ENCODE measurements at places on chromosomes 11 and 22.

DNA sequence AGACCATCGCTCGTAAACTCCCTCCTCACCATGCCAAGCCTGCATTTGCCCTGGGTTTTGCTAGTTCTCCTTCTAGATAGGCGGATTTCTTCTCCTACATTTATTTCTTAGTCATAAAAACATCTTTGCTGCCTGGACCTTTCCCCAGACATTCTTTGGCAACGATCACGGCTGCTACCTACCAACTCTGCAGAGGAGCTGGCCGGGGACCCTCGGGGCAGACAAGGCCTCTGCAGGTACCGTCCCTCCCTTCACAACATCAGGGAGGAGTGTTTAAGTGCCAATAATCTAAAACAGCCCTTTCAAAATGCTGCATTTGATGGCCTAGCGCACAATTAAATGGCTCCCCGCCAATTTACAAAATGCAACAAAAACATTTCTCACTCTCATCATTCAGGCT lies 34.4 kb downstream of the BRD1 start:
- DNase-seq: no peak

DNA sequence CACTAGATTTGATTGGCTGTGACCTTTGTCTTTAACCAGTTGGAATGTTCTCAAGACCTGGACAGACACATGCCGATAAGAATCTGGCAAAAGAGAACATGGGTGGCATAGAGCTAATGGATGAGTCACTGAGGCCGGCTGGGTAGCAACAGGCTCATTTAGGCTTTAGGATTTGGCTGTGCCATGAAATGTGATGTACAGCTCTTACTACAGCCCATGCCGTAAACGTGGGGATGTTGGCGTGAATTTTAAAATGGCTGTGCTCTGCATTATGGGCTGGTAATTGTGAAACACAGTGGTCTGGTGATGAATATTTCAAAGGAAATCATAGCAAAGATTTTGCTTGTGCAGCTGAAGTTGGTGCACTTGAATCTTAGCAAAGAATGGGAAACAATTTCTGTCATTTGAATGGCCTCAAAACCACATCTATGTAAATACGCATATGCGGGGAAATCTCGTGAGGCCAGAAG lies 332.4 kb downstream of the TBC1D22A start:
- no peak for DNase-seq

- DNase-seq: no peak
Observed at GRCh38 chr22:46650078-46650810, 30.1 kb downstream of the GRAMD4 start.

GRCh38 chr11:60818057-60818456 lies 23.9 kb upstream of the CCDC86 start:
- no peak for DNase-seq

GRCh38 chr11:44531636-44532035 lies 33.8 kb upstream of the CD82 start:
- no peak for DNase-seq

GRCh38 chr22:26708256-26709009 lies 51.0 kb downstream of the MIAT start:
- DNase-seq: no peak

DNA sequence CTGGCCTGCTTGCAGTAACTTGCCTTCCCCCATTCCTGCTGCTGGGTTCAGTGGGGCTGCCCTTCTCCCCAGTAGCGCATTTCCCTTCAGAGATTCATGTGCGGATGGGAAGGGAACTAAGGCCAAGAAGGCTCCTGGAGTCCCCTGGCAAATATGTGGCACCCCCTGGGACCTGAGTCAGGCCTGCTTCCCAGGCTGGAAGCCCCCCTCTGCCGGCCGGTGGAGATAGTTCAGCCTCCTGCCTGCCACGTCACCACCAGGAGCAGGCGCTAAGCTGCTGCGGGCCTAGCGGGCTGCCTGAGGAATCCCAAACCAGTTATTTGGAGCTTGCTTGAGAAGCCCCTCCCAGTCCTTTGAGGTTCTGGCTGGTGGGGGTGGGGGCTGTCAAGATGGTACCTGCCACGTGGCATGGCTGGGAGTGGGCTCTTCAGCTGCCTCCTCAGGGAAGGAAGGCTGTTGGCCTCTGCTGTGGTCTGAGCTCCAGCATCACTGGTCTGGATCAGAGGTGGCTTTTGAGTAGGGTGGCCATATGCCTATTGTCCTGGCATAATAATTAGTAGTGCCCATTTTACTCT lies 2.0 kb downstream of the SERPINH1 start:
- no peak for DNase-seq

DNA sequence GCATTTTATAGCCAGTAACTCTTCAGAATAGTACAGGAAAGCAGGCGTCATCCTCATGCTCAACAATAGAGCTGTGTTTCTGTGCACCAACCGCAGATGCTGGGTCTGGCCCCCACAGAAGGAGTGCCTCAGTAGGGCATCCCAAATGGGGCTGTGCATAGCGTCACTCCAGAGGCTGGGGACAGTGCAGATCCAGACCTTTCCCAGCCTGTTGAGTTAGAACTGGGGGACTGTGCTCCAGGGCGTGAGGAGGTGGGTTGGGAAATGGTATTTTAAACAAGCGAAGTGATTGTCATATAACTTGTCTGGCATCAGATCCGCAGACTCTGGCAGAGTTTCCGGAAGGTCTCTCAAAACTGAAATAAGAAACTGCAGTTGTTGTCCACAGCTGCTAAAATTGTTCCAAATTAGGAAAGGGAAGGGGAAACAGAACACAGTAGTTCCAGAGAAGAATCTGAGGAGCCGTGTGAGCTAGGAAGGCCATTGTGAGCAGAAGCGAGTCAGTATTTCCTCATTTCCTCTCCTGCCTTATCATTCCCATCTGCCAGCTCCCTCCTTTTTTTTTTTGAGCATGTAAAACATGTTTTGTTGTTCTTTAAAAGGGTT lies 52.2 kb downstream of the JAM3 start:
- DNase-seq: no peak

- DNase-seq: no peak
Observed at GRCh38 chr22:43276321-43276720, 66.9 kb downstream of the SCUBE1 start.

- no peak for DNase-seq
Observed at GRCh38 chr11:74780248-74781005, 31.8 kb downstream of the RNF169 start.

DNA sequence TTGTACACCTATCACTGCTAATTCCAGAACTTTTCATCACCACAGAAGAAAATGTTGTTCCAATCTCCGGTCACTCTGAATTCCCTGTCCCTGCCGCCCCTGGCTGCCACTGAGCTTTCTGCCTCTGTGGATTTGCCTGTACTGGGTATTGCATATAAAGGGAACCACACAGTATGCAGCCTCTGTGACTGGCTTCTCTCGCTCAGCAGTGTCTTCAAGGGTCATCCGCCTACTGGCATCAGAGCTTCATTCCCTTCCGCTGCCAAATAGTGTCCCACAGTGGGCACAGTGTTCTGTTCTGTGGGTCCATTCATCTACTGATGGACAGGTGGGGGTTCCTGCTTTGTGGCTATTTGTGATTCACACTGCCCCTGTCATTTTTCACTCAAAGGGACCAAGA lies 5.3 kb downstream of the DHCR7 start:
- DNase-seq: no peak

GRCh38 chr11:4092026-4092425 lies 2.6 kb upstream of the RRM1 start:
- no peak for DNase-seq

DNA sequence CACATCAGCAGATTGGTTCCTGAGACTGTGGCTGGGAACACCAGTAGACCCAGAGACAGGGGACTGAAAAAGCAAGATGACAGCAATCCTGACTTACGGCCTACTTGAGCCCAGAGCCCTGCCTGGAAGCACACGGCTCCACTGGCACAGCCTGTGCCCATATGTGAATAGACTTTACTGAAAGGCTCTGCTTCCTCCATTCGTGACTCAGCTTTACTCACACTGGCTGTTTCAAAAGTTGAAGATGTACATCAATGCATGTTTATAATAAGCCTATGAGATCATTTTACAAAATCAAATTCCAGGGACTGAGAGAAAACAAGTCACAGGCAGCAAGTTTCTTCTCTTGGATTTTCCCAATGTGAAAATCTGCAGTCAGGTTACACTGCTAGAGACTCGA lies 134.6 kb upstream of the TEAD1 start:
- DNase-seq: peak; percentile 49

- no peak for DNase-seq
Observed at GRCh38 chr11:40763046-40763445, 696.4 kb downstream of the LRRC4C start.

- DNase-seq: no peak
Observed at GRCh38 chr11:10205928-10206327, 88.1 kb downstream of the SBF2 start.

DNA sequence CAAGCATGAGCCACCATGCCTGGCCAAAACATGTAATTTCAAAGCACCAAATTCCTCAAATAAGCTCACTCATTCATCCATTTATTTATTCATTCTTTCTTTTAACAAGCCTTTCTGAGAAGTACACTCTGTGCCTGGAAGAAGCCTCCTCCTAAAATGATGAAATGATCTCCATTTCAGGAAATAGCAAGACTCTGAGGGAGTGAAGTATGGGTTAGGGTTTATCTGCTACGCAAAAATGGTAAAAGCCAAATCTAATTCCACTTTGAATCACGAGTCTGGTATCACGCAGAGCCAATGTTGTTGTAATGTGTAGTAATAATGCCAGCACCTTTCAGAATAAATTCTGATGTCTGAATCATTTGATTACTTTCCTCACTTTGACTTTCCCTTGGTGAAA lies 1041.8 kb downstream of the LRRC4C start:
- DNase-seq: no peak

DNA sequence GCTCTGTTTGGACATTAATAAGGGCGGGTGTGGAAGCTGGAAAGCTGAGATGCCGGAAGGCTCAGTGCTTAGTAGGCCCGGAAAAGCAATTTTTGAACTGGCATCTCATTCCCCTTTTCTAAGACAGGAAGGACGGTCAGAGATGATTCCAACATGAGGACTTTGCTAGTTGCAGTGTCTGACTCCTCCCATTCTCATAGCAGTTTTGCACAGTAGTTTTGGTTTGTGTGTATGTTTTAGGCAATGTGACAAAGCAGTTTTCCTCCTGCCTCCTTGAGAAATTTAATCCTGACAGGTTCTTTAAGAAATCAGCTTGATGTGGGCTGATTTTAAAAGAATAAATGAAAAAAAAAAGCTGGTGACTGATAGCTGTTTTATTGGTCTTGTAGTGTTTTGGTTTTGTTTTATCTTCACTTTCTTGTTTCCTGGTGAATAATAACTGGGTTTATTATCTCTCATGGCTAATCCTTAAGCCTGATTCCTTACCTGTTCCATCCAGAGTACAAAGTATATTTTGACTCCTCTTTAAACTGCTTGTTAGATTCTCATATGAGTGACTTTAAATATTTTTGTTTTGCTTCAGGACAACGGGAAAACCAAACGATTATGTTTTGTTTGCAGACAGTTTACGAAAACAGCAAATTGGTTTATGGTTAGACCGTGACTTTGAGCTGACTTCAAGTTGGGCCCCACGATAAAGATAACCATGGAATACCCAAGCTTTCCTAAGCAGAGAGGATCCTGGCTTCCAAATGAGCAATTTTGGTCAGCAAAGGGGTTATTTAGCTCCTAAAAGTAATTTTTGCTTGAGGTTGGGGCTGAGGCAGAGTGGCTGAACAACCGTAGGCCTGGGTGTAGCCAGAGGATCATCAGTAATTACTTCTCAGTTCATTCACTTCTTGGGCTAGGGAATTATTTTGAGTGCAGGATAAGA lies 3.4 kb downstream of the PTPRJ start:
- no peak for DNase-seq

DNA sequence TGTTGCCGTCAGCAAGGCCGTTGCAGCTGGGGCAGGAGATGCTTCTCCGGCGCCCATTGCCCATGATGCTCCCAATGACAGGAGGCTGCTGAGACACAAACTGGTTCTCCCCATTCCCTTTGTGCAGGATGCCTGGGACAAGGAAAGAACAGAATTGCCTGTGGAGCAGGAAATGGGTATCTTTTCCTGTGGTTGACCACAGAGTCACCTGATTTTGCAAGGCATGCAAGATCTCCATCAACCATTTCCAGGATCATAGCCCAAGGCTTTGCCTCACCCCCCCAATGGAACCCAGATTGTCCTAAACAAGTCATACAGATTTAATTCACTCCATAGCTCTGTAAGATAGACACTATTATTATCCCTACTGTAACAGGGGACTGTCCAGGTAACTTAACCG lies 148.1 kb upstream of the NARS2 start:
- DNase-seq: no peak

DNA sequence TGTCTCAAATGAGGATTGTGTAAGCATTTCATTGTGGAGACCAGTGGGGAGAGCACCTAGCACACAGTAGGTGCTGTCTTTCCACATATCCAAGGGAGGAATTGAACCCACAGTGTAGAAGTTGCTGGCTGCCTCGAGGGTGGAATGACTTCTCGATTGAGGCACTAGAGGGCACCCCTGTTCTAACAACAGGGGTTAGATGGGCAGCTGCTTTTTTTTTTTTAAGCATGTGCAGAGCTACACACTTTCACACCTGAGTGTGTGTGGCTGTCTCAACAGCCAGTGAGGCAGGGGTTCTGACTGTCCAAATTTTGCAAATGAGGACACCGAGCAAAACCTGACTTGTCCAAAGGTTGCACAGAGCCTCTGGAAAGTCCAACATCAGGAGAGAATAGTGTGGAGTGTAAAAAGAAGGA lies 118.2 kb upstream of the CRYBB3 start:
- peak; percentile 13 for DNase-seq

GRCh38 chr11:64324692-64325469 lies 7.0 kb downstream of the PRDX5 start:
- DNase-seq: no peak

GRCh38 chr11:20201231-20201630 lies 41.0 kb upstream of the DBX1 start:
- DNase-seq: no peak

GRCh38 chr22:31229402-31230079 lies 17.4 kb downstream of the LIMK2 start:
- no peak for DNase-seq

DNA sequence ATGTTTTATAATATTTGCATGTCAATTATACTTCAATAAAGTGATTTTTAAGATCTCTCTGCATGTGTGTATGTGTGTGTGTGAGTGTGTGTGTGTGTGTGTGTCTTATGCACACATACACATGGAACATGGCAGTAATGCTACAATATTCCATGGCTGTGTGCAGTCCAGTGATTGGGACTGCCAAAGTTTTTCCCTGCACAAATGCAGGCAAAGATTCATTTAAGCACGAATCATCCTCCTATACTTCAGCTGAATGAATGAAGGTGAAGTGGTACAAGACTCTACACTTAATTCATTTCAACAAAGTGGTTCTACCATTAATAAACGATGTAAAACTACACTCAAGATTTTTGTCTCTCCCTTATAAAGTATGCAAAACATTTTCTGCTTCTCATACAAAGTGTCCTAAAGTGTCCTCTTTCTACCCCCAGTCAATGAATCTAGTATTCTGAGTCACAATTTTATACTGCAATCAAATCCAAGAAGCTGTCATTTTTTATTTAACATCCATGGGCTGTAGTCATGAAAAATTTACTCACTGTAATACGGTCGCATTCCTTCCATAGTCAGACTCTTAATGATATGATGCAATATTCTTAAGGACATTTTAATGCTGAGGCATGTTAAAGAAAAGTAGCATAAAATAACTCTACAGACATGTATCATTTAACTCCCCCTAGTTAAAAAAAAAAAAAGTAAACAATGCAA lies 132.4 kb downstream of the TTC28 start:
- peak; percentile 42 for DNase-seq

DNA sequence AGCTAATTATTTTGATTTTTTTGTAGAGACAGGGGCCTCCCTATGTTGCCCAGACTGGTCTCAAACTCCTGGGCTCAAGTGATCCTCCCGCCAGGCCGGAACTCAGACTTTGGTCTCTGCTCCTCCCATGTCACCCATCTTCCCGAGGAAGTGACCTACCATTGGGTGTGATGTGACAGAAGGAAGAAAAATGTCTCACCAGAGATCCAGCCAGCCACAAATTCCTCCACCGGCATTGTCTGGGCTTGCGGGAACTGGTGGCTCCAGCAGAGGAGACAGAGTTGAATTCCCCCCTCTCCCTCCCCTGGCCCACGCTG lies 772 bp downstream of the SLC25A45 start:
- DNase-seq: peak; percentile 60
